ENCODE measurements at places on chromosomes 2 and 18. TPM values are rescaled to one million over a fixed set of nuclear protein-coding genes. Genes with fewer than 3 reads are reported as not detected.

MC2R gene
- not detected for total RNA-seq

PAPOLG gene
- total RNA-seq: 12.7 TPM

CYBRD1 gene
- total RNA-seq: 84.5 TPM

- H3K4me3 ChIP-seq: no peak overlapping the region
- H3K4me1 ChIP-seq: no peaks in the 10 kb centered on the region
- DNase-seq: no peak
- no peaks in the 10 kb centered on the region for H3K27me3 ChIP-seq
Measured at GRCh38 chr2:44450806-44451205, 89.1 kb downstream of the CAMKMT start.

DNA sequence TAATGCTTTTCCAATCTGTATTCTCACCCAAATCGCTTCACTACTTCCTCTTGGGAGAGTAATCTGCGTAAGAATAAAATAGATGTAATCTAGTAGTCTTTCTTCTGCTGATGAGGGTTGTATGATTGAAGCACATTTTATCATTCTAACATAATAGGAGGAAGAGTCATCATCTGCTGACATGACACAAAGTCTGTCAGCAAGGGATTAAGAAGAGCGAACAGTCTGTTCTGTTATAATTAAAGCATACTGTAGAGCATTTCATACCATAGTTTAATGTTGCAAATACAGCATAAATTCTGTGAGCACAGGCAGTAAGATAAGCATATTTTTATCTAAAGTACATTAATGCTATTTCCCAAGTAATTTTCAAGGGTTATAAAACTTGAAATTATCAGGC is 10.4 kb downstream of the SLC25A52 start:
- no peaks in the 10 kb centered on the region for H3K4me1 ChIP-seq
- H3K27me3 ChIP-seq: peaks cover 27% of the 10 kb centered on the region
- H3K36me3 ChIP-seq: no peaks in the 10 kb centered on the region
- no peak for DNase-seq
- no peak overlapping the region for H3K27ac ChIP-seq

DNA sequence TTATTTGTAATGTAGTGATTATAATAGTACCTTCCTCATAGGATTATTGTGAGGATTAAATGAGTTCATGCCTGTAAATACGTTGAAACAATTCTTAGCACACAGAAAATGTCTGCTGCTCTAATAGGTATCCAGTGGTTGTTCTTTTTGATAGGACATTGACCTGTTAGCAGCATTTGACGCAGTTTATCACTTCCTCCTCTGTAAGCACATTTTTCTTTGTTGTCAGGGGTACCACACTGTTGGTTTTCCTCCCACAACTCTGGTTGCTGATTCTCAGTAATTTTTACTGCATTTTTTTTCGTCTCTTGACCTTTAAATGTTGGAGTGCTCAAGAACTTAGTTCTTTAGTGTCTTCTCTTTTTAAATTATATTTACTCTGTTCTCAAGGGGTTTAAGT is 15.4 kb downstream of the PPM1B start:
- H3K27me3 ChIP-seq: no peaks in the 10 kb centered on the region
- H3K4me3 ChIP-seq: no peak overlapping the region
- no peaks in the 10 kb centered on the region for H3K36me3 ChIP-seq
- no peak for DNase-seq
- H3K27ac ChIP-seq: no peak overlapping the region

- DNase-seq: no peak
- H3K27ac ChIP-seq: no peak overlapping the region
- no peak overlapping the region for H3K4me3 ChIP-seq
Measured at GRCh38 chr2:88724643-88725332, 33.3 kb downstream of the RPIA start.

GRCh38 chr2:112488201-112488600 is 6.2 kb downstream of the TTL start:
- peaks cover 3% of the 10 kb centered on the region for H3K36me3 ChIP-seq
- no peak for DNase-seq
- peaks cover 17% of the 10 kb centered on the region for H3K4me1 ChIP-seq
- no peak overlapping the region for H3K4me3 ChIP-seq
- no peak overlapping the region for H3K27ac ChIP-seq

- no peak overlapping the region for H3K4me3 ChIP-seq
- peaks cover 5% of the 10 kb centered on the region for H3K36me3 ChIP-seq
- no peaks in the 10 kb centered on the region for H3K27me3 ChIP-seq
- no peak overlapping the region for H3K27ac ChIP-seq
Measured at GRCh38 chr2:131148426-131148825, 43.3 kb downstream of the PLEKHB2 start.

- H3K4me3 ChIP-seq: no peak overlapping the region
- no peak overlapping the region for H3K27ac ChIP-seq
- no peaks in the 10 kb centered on the region for H3K27me3 ChIP-seq
- no peaks in the 10 kb centered on the region for H3K36me3 ChIP-seq
- no peak for DNase-seq
Measured at GRCh38 chr2:155830817-155831579, 501.5 kb downstream of the NR4A2 start.
